ENCODE measurements at places on chromosomes 3 and 15.

GRCh38 chr15:67095912-67096311 is 30.5 kb downstream of the SMAD3 start:
- no peak for DNase-seq

GRCh38 chr15:90970274-90970673 is 15.6 kb downstream of the RCCD1 start:
- no peak for DNase-seq

- peak; percentile 11 for DNase-seq
Measured at GRCh38 chr15:76345880-76346668, 9.5 kb downstream of the ISL2 start.

DNA sequence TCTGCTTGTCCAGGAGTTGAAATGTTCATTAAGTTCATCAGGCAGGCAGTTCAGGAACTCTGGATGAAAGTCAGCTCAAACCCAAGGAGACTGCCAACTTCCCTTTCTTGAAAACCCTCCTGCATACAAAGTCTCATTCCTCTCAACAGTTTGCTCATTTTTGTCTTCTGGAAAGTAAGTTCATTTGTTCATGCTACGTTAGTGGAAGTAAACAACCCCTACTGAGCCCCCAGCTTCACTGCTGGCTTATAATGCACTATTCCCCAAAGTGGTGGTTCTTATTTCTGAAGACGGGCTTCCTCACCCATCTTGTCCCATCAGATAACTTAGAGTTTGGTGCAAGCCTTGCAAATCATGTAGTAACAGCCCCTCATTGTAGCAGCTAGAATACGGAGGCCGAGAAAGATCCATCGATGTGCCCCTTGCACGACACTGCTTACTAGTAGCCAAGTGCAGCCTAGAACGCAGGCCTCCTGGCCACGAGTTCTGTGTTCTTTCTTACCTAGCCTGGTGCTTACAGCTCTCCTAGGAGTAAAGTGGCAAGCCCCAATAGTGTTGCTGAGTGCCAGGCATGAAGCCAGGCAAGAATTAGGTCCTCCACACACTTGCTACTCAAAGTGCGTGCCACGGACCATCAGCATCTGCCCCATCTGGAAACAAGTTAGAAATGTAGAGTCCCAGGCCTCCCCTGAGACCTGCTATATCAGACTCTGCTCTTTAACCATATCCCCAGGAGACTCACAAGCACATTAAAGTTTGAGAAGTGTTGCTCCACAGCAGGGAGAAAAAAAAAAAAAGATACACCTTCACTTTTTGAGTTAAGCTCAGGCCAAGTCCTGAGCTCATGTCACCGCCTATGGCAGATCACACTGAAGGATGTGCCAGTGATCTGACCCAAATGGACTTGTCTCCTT is 82.5 kb downstream of the RFTN1 start:
- DNase-seq, result no peak

DNA sequence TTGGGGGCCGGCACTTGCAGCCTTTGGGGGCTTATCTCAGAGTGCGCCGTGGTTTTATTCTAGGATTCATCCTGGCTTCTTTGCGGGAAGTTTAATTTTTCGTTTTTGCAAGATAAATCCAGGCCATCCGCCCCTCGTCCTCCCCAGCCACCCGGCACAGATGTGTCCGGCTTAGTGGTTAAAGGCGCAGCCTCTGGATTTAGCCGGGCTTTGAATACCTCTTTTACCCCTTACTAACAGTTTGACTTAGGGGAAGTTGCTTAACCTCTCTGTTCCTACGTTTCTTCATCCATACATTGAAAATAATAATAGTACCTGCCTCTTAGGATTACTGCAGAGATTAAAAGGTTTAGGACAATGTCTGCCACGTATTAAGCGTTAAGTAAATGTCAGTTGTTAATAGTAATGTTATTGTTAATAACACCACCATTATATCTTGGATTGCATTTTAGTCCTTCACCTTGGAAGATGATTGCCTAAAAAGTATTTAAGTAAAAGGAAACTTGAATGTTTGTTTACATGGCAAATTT is 714 bp downstream of the ECT2 start:
- DNase-seq, result no peak

DNA sequence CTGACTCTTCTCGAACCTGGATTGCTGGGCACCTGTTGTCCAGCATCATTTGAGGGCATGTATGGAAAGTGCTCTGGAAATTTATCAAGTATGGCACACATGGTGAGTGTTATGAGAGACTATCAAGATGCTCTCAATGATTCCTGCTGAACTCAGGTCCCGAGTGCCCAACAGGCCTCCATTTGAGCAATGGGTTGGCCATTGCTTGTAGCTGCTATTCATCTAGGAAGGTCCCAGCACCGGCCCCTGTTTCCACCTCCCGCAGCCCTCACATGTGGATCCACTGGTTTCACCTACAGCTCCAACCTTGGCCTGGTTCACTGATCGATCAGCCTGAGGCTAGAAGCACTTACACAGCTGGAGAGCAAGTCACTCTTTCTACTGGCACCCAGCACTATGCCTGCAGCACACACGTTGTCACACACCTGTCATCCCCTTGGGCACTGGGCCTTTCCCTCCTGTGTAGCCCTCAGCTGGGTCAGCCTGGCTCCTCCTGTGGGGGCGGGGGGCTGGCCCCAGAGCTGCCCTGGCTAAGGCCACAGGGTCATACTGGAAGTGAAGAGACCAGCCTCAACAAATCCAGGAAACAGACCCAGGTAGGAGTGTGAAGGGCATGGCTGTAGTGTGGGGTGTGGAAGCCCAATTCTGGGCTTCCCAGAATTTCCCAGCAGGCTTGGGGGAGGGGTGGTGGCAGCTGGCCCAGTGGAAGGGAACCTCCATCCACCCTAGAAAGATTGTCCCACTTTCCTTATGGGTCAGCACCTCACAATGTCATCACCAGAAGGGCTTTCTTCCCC is 41.7 kb upstream of the SMAD3 start:
- DNase-seq, result no peak

DNA sequence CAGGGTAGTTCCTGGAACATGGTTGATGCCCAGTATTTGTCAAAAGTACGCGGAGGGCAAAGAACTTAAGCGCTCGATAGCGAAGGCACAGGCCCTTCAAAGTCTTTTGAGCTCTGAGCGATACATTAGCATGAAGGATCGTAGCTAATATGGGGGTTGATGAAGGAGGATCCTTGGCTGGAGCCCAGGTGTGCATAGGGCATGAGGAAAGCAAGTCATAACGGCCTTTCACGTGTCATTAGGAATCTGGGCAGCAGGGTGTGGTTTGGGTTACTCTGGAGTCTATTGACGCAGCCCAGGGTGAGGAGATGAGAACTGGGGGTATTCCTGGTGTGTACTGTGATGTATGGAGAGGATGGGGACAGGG is 31.7 kb downstream of the SPINK8 start:
- DNase-seq, result peak; percentile 22

DNA sequence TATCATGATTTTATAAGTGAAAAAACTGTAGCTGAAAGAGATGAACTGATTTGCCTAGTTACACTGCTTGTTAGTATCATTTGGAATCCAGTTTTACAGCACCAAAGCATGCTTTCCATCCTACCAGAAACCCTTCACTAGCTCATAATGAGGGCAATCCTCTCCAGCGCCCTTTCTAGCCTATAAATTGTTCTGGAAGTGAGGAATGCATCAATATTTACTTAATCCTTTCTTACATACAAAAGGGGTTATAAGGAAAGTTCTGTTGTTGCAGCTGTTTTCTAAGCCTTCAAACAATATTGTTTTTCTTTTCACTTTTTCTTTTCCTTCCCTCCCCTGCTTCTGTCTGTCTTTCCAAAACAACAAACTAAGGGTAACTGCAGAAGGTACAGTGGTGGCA is 11.0 kb upstream of the PCCB start:
- DNase-seq, result no peak
